Activated CD8-positive, alpha-beta memory T cell treated with anti-CD3 and anti-CD28 coated beads for 48 hours (primary cell): ENCODE measurements at places on chromosomes 4 and X.

DNA sequence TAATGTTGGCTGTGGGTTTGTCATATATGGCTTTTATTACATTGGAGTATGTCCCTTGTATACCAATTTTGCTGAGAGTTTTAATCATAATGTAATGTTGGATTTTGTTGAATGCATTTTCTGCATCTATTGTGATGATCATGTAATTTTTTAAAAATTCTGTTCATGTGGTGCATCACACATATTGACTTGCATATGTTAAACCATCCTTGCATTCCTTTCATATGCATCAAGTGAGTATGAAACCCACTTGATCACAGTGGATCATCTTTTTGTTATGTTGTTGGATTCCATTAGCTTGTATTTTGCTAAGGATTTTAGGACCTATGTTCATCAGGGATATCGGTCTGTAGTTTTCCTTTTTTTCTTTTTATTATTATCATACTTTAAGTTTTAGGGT is 12.1 kb downstream of the HEPH start:
- DNase-seq: no peak

DNA sequence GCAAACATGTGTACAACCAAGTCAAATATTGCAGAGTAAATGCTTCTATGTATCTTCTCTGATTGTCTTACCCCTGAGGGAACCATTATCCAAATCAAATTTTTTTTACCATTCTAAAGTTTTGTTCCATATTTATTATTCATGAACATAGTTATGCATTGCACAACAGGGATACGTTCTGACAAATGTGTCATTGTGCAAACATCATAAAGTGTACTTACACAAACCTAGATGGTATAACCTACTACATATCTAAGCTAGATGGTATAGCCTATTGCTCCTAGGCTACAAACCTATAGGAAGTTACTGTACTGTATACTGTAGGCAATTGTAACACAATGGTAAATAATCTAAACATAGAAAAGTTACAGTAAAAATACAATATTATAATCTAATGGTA is 23.4 kb downstream of the BEX3 start:
- no peak for DNase-seq

DNA sequence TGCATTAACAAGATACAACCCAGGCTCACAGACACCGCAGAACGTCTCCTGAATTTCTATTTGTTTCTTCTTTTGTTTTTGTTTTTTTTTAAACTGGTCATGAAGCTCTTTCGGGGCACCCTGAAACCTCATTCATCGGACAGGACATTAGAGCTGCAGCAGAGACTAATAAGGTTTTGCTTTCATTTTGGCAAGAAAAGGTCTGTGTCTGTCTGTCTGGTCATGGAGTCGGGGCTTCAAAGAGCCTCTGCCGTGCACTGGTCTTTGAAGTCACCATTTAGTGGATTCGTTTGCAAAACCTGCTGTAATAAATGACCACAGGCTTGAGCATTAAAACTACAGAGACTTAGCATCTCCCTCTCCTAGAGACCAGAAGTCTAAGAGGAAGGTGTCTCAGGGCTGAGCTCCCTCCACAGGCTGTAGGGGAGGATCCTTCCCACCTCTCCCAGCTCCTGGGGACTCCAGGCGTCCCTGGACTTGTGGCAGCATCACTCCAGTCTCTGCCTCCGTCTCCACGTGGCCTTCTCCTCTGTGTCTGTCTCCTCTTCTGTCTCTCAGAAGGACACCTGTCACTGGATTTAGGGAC is 247.5 kb downstream of the CRLF2 start:
- DNase-seq: no peak

DNA sequence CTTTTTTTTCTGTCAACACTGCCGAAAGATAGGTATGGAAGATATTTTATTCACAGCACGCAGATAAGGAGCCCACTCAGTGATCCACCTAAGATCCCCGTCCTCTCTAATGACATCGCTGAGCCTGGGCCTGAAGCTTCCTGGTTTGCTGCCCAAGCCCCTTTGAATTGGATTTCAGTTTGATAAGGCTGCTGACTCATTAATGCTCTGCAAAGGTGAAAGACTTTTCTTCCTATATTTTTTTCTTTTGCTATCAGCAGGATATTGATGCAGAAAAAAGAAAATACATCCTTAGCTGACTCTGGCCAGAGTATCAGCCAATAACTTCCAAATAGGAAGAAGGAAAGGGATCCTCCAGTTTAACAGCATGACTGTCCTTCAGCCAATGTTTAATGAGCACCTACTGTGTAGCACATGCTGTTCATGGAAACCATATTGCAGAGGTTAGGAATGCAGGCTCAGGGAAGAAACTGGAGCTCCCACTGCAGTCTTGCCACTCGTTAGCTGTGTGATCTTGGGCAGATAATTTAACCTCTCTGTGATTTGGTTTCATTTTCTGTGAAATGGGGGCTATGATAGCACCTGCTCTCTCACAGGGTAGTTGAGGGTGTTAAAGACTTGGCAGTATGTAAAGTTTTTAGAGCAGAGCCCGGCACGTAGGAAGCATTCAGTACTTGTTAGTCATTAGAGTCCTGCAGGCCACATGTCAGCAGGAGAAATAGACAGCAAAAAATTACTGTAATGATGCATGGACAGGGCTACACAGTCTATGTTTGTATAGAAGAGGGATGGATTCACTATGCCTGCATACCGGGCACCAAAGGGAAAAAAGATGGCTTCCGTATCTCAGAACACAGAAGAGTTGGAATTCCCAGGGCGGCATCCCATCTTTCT is 39.3 kb downstream of the EVC start:
- no peak for DNase-seq

DNA sequence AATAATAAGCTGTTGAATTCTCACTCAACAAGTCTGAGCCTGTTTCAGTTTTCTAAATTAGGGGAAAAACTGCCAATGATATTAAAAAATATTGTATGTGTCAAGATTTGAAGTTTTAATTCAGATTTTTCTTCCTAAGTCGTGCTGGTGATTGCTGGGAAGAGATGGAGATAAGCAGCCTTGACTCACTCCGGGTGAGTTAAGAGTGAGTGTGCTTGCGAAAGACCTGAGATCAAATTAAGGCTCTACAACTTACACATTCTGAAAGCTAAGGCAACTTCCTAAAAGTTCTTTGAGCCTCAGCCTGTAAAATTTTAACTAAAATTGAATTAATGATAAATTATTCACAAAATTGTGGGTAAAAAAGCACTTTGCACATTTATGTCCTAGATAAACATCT is 1441.2 kb downstream of the PCDH7 start:
- DNase-seq: no peak

DNA sequence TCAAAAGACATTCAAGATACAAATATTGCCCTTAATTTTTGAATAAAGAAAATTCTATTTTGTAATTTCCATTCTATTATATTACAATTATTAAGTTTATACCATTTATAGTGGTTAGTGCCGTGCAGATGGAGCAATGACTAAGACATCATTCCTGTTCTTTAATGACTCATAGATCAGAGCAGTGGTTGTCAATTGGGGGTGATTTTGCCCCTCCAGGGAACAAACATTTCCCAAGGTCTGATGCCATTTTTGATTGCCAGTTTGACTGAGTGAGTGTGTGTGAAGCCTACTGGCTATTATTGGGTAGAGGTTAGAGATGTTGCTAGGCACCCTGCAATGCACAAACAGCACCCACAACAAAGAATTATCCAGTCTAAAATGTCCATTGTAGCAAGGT is 97.9 kb upstream of the DDIT4L start:
- no peak for DNase-seq

GRCh38 chrX:6225911-6226595 is 2.6 kb downstream of the NLGN4X start:
- no peak for DNase-seq

GRCh38 chrX:68833448-68833805 is 4.6 kb downstream of the EFNB1 start:
- no peak for DNase-seq

GRCh38 chrX:18534949-18535348 is 109.5 kb downstream of the CDKL5 start:
- no peak for DNase-seq

GRCh38 chr4:77582156-77582555 is 23.5 kb upstream of the CXCL13 start:
- no peak for DNase-seq

GRCh38 chr4:96887857-96888256 is 1048.0 kb downstream of the PDHA2 start:
- DNase-seq: no peak

DNA sequence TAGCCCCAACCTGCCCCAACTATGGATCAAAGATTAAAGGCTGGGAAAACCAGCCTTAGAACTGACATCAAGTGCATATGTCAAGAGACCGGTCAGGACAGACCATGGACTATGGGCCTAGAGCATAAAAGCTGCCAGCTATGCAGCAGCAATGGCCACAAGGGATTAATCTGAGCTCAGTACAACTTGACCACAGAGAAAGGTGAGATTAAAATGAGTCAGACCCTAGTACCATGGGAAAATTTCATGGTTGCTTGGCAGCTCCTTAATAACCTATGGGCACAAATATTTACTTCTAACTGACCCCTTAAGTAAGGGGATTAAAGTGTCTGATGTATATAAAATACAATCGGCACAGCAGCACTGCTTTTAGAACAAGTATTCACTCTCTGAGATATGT is 54.4 kb downstream of the CBR4 start:
- no peak for DNase-seq

GRCh38 chrX:153925387-153925738 is 701 bp downstream of the ARHGAP4 start:
- DNase-seq: no peak

DNA sequence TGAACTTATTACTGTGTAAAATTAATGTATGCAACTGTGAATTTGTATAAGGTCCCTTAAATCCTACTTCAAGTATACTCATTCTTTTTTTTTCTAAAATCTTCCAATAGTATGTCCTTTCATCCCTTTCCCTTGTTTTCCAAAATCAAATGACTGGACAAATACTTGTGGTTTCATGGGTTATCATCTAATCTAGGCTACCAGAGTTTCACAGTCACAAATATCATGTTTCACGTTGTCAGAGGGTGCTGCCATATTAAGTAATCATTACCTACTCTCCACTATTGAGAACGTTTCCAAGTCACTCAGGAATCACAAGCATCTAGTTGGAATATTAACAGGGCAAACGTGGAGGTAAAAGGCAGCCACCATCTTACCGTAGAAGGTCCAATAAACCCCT is 1235.0 kb upstream of the TENM3 start:
- DNase-seq: no peak

GRCh38 chr4:153616006-153616555 is 68.0 kb upstream of the TLR2 start:
- peak; percentile 22 for DNase-seq

DNA sequence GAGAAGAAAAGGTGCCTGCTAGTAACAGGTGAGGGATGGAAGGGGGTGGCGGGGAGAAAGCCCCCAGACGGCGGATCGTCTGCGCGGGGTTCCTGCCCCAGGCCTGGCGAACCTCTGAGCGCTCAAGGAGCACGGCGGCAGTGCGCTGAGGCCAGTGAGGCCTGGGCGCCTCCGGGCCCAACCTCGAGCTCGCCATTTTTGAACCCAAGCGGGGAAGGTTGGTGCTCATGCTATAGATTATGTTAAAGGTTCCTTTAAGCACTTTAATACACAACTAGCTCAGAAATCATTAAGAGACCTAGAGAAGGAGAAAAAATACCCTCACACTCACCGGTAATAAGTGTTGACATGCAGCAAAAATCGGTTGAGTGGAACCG is 7.9 kb downstream of the PITX2 start:
- no peak for DNase-seq

- no peak for DNase-seq
Measured at GRCh38 chr4:24235618-24236017, 345.8 kb upstream of the PPARGC1A start.

DNA sequence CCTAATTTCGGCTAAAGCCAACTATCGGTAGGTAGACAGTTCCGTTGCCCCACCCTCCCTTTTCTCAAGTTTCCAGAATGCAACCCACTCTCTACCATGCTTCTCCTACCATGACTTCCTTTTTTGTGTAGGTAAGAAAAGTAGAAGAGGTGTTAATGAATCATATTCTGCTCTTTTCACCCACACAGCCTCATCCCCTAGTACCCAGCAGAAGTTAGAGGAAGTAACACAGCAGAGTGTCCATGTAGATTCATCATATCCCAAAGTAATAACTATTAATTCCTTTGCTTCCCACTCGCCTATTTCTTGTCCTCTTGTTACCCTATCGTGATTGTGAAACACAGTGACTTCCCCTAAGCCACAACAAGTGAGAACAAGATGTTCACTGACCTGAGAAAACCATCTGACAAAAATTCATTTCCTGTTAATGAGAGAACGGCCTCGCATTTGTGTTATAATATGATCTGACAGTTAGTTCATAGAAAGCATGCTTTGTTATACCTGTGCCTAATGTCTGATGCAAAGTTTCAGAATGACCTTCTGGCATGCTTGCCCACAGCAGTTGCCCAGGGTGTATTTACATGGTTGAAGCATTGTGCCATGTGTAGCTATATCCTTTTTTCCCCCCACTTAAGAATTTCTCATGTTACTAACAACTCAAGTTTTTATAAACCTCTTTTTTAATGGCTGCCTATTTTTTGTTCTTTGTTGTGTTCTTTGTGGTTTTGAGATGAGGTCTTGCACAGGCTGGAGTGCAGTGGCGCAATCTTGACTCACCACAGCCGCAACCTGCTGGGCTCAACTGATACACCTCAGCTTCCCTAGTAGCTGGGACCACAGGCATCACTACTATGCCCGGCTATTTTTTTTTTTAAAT is 185.6 kb downstream of the RAP1GDS1 start:
- DNase-seq: no peak

GRCh38 chrX:79146640-79147390 is 2.3 kb downstream of the GPR174 start:
- no peak for DNase-seq

- no peak for DNase-seq
Measured at GRCh38 chr4:4658052-4658451, 116.2 kb upstream of the STX18 start.

- no peak for DNase-seq
Measured at GRCh38 chr4:112776535-112776934, 139.6 kb downstream of the LARP7 start.

DNA sequence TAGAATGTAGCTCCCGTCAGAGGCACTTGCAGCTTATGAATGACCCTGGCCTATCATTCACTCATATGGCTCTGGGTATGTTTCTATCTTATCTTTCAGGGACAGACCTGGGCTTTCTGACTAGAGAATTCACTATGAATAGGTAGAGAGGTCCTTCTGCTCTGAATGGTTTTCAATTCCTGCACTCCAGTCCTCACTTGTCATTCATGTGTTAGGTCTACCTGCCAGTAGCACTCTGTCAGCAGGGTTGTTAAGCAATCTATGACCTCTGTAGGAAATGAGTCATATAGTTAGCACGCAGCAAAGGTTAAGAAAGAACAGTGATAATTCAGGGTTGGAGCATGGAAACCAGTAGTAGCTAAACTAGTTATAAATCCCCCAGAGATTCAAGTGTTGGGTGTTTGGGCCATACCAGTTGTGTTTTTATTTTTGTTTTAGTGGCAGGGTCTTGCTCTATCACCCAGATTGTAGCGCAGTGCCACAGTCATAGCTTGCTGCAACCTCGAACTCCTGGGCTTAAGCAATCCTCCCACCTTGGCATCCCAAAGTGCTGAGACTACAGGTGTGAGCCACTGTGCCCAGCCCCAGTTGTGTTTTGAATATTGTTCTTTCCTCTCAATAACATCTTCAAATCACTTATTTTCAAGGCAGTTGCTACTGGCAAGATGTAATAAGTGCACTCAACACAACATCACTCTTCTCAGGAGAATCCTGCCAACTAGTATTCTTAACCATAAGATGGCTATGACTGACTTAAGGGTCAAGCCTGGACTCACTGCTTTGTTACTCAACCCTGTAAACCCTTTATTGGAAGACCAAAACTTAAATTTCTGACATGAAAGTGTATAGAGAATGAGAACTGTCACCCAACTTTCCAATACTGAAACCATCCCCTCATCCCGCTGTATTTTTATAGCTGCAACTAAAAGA is 25.1 kb downstream of the ARL13A start:
- no peak for DNase-seq

- DNase-seq: no peak
Measured at GRCh38 chrX:107676559-107677378, 48.5 kb downstream of the PRPS1 start.
